ENCODE measurements at places on chromosomes 6 and 20.

- no peaks in the 10 kb centered on the region for H3K36me3 ChIP-seq
- H3K27me3 ChIP-seq = peaks cover 11% of the 10 kb centered on the region
- no peak for DNase-seq
- no peak overlapping the region for H3K27ac ChIP-seq
Measured at GRCh38 chr6:10831609-10832008, 6.7 kb downstream of the MAK start.

GRCh38 chr6:126077810-126078776, 91.8 kb downstream of the TRMT11 start:
- H3K4me3 ChIP-seq = no peak overlapping the region
- peaks cover 6% of the 10 kb centered on the region for H3K4me1 ChIP-seq
- no peaks in the 10 kb centered on the region for H3K36me3 ChIP-seq
- DNase-seq = no peak
- no peaks in the 10 kb centered on the region for H3K27me3 ChIP-seq

GRCh38 chr6:43779852-43780236, 9.8 kb downstream of the VEGFA start:
- peak overlapping the region; percentile 38 for H3K27ac ChIP-seq
- no peak overlapping the region for H3K4me3 ChIP-seq
- no peak for DNase-seq
- peaks cover 77% of the 10 kb centered on the region for H3K36me3 ChIP-seq
- H3K4me1 ChIP-seq = peaks cover 28% of the 10 kb centered on the region
- H3K27me3 ChIP-seq = no peaks in the 10 kb centered on the region

- H3K4me3 ChIP-seq = no peak overlapping the region
- no peak overlapping the region for H3K27ac ChIP-seq
- H3K27me3 ChIP-seq = no peaks in the 10 kb centered on the region
- DNase-seq = no peak
- H3K4me1 ChIP-seq = no peaks in the 10 kb centered on the region
- H3K36me3 ChIP-seq = no peaks in the 10 kb centered on the region
Measured at GRCh38 chr20:37267667-37268313, 6.2 kb upstream of the GHRH start.

DNA sequence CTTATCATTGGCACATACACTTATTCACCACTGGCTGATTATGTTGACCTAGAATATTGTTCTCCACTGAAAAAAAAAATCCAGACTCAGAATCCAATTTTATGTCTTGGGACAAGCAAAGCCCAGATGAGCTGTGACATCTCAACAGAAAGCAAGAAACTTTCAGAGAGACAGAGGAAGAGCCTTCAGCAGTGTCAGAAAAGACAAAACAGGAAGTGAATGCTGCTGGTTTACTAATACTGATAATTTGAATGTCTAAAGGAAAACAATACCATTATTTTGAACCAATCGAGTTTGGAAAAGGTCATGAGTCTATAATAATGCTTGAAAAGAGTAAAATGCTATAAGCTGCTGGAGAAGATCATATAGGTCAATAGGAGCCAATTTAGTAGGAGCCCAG, 179.8 kb upstream of the RIMS1 start:
- no peak for DNase-seq
- no peaks in the 10 kb centered on the region for H3K4me1 ChIP-seq
- no peaks in the 10 kb centered on the region for H3K27me3 ChIP-seq
- H3K27ac ChIP-seq = no peak overlapping the region
- H3K36me3 ChIP-seq = no peaks in the 10 kb centered on the region

- no peak overlapping the region for H3K27ac ChIP-seq
- H3K27me3 ChIP-seq = no peaks in the 10 kb centered on the region
- no peaks in the 10 kb centered on the region for H3K36me3 ChIP-seq
- H3K4me3 ChIP-seq = peak overlapping the region; percentile 97
- no peak for DNase-seq
- peaks cover 29% of the 10 kb centered on the region for H3K4me1 ChIP-seq
Measured at GRCh38 chr6:11096109-11096508, 2.5 kb downstream of the SMIM13 start.
